Thyroid gland (tissue), 4 donors: ENCODE measurements at places on chromosomes 11 and 22. TPM values are rescaled to one million over a fixed set of nuclear protein-coding genes. Genes with fewer than 3 reads are reported as not detected.

DNA sequence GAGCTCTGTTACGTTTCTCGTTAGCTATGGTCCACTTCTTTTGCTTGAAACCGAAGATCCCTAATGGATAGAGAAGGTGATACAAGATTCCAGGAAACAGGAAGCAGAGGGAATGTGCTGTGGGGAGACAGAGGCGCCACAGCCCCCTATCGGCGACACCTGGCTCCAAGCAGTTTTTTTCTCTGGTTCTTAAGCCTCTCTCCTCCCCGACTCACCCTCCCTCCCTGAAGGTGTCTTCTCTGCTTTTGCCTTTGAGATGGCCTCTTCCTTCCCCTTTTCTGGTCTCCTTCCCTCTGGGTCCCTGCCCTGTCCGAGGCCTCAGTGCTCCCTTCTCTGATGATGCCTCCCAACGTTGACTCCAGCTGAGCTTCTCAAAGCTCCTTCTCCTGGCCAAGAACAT lies 14.2 kb upstream of the APOBEC3A start:
- no peak for DNase-seq

DNA sequence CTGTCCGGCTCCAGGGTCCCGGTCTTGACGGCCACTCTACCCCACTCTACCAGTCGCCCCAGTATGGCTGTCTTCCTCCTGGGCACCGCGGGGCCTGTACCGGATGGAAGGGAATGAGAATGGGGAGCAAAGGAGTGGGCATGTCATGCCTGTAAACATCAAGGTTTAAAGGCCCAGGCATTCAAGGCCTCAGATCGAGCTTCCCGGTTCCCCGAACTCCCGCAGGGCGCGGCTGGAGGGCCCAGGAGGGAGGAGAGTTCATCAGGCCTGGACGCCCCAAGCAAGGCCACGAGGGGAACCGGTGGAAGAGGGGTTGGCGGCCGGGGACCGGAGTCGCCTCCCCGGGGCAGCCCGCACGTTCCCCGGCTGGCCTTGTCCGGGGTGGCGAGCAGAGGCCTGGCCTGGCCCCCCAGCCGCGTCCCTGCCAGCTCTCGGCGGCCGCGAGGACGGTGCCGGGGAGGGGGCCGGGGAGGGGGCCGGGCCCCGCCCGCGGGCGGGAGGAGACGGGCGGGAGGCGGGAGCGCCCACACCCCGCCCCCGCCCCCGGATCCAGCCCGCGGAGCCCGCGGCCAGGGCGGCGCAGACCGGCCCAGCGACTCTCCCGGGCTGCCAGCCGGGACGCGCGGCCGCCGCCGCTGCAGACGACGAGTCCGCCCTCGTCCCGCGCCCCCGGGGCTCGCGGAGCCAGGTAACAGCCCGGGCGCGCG lies at the start of gene CDC42EP1:
Gene CDC42EP1 (plus strand): TSS at position 580 of the 707 bp plus-strand sequence. CDS start 5,870 bp downstream, outside the sequence.
- DNase-seq, result peak; percentile 61

DNA sequence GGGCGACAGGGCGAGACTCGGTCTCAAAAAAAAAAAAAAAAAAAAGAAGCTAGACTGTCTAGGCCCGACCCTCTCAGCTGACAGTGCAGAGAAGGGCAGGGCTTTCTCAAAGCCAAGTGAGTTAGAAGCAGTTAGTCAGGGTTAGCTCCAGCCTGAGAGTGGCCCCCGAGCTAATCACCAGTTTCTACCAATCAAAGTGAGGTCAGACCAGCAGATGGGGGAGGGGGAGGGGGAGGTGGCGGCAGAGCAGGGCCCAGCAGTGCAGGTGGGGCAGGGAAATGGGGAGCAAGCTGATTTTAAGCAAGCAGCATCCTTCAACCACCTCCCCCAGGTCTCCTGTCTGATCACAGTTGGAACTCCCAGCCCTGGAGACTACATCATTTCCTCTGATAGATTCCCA lies 55.3 kb upstream of the PRR5 start:
- DNase-seq, result no peak

DNA sequence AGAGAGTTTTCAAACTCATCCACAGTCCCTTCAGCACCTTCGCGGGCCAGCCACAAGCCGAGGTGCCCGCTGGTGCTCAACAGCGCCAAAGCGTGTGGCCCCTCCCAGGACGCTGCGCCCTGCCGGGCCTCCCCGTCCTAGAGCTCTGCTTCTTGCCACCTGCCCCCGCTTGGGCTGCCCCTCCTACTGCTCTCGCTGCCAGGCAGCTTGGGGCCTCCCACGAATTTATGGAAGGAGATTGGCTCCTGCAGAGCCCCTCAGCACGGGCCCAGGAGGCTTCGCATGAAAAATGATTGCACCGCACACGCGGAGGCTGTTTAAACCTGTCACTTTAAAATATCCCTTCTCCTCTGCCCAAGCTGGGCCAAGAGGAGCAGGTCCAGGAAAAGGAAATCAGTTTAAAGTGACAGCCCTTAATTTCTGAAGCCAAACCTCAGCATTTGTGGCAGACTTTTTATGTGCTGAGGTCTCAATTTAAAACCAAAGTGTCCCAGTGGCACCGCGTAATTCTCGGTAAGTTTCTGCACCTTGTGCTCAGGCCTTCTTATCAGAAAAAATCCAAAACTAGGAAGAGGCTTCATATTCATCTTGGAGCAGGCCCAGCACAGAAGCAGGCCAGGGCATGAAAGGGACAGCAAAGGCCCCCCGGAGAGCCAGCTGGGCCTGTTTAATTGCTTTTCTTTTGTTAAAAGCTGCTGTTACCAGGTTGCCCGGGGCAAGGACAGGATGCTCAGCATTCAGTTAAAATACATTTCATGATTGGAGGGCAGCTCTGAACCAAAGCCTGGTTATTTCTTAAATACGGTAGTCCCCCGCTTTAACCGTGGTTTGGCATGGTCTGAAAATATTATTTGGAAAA lies 303.6 kb downstream of the OPCML start:
- peak; percentile 46 for DNase-seq

DNA sequence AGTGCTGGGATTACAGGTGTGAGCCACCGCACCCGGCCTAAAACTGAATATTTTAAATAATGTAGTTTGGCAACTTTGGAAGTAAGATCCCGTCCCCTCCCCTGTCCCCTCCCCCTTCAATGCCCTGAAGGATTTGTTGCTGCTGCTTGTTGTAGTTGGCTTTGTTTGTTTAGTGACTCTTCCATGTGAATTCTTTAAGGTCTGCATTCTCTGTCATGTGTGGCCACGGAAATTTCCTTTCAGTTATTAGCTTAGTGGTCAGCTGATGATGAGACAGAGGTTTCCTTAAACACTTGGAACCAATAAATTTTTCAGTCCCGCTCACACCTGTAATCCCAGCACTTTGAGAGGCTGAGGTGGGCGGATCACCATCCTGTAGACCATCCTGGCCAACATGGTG lies 109.9 kb downstream of the MPPED1 start:
- DNase-seq, result no peak

DNA sequence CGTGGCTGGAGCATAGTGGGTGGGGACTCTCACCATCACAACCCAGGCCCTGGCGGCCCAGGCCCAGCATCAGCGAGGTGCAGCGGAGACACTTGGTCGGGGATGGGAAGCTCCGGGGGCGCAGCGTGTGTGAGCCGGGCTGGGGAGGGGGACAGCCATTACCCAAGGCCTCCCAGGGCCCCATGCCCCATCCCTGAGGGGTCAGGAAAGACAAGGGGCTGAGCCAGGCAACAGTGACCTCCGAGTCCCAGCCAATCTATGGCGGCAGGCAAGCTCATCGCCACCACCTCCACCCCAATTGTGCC lies 11.3 kb downstream of the CDC42BPG start:
- no peak for DNase-seq

- peak; percentile 88 for DNase-seq
These were observed at the start of gene RAB38 for GRCh38 chr11:88174709-88175568. Gene RAB38, minus strand, starts transcription at chr11:88175443. Its CDS starts 59 bp downstream, at chr11:88175384.

OR52A5 gene
- total RNA-seq, result not detected
